ENCODE measurements at places on chromosomes 6 and 20.

DNA sequence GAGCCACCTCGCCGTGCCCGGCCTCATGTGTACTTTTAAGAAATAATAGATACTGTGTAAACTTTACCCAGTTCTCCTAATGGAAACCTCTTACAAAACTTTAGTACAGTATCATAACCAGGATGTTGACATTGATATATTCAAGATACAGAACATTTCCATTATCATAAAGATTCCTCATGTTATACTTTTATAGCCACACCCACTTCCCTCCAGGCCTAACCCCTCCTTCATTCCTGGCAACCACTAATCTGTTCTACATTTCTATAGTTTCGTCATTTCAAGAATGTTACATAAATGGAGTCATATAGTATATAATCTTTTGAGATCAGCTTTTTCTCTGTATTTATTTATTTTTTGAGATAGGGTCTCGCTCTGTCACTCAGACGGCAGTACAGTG is 52.6 kb upstream of the SALL4 start:
- no peak for DNase-seq

DNA sequence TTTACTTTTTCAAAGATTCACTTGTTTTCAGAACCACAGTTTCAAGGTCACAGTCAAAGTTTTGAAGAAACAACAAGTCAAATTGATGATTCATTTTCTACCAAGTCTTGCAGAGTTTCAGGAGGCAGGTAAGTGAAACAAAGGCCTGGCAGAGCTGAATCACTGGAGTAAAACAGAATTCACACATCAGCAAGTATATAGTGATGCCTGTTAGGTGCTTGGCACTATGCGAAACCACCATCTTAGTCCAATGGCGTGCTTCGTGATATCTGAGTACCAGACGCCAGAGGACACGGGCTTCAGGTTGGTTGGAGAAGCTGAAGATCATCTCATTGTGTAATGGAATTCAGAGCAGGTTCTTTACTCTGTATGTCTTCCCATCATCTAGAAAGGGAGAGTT is 75.9 kb downstream of the RTN4IP1 start:
- no peak for DNase-seq

GRCh38 chr6:83758533-83758932 is 49.6 kb upstream of the SNAP91 start:
- DNase-seq = no peak

- no peak for DNase-seq
Measured at GRCh38 chr6:122098201-122098678, 301.2 kb upstream of the HSF2 start.
